H1 (cell line): ENCODE measurements at places on chromosomes 2 and 18.
A peak's percentile ranks its signal among the peaks of the same experiment; 100 is the strongest.

- H3K27ac ChIP-seq: peak within 1 kb of the TSS; percentile 97
- H3K36me3 ChIP-seq: no peaks in the 10 kb centered on the region
- no peaks in the 10 kb centered on the region; the same call in 1 of the 2 replicates for H3K4me1 ChIP-seq
- DNase-seq: peak; percentile 83
- H3K27me3 ChIP-seq: no peaks in the 10 kb centered on the region
Measured at GRCh38 chr2:163735685-163736432, at the start of gene FIGN. Gene FIGN, minus strand, starts transcription at chr2:163736008. Its CDS starts 1,081 bp downstream, at chr2:163734927.

GRCh38 chr18:48318436-48318835, 90.7 kb downstream of the ZBTB7C start:
- no peak overlapping the region for H3K4me3 ChIP-seq
- no peaks in the 10 kb centered on the region for H3K27me3 ChIP-seq
- no peak for DNase-seq
- peaks cover 8% of the 10 kb centered on the region; the same call in 1 of the 2 replicates for H3K4me1 ChIP-seq
- no peaks in the 10 kb centered on the region for H3K36me3 ChIP-seq

DNA sequence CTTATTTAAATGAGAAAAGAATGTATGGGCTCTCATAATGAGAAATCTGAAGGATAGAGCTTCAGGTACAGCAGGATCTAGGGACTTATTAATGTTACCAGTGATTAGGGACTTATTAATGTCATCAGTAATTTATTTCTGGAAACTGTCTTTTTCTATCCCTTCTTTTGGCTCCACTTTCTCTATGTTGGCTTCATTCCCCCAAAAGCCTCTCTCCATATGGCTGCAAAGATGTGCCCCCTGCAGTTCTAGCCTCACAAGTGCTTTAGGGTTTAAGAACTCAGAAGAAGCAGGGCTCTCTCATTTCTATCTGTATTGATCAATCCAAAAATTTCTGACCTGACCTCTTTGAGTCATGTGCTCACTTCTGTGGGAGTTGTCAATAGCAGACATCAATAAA, 480.9 kb downstream of the TXNL1 start:
- DNase-seq: no peak
- H3K27me3 ChIP-seq: no peaks in the 10 kb centered on the region
- no peak overlapping the region for H3K4me3 ChIP-seq
- H3K4me1 ChIP-seq: no peaks in the 10 kb centered on the region

- H3K4me3 ChIP-seq: no peak overlapping the region
- no peaks in the 10 kb centered on the region for H3K4me1 ChIP-seq
- H3K36me3 ChIP-seq: no peaks in the 10 kb centered on the region
- no peak overlapping the region for H3K27ac ChIP-seq
- no peaks in the 10 kb centered on the region for H3K27me3 ChIP-seq
Measured at GRCh38 chr2:169683425-169684134, 10.6 kb downstream of the CFAP210 start.

- H3K36me3 ChIP-seq: no peaks in the 10 kb centered on the region
- H3K4me3 ChIP-seq: no peak overlapping the region
- no peak overlapping the region for H3K27ac ChIP-seq
- no peaks in the 10 kb centered on the region for H3K27me3 ChIP-seq
- H3K4me1 ChIP-seq: peaks cover 3% of the 10 kb centered on the region
- DNase-seq: peak; percentile 90
Measured at GRCh38 chr2:126971481-126972278, 73.0 kb downstream of the TEX51 start.

GRCh38 chr2:230012267-230012884, 56.3 kb downstream of the SLC16A14 start:
- H3K4me1 ChIP-seq: no peaks in the 10 kb centered on the region
- no peak for DNase-seq
- H3K36me3 ChIP-seq: no peaks in the 10 kb centered on the region; the same call in 1 of the 2 replicates
- H3K27ac ChIP-seq: no peak overlapping the region
- no peak overlapping the region for H3K4me3 ChIP-seq

DNA sequence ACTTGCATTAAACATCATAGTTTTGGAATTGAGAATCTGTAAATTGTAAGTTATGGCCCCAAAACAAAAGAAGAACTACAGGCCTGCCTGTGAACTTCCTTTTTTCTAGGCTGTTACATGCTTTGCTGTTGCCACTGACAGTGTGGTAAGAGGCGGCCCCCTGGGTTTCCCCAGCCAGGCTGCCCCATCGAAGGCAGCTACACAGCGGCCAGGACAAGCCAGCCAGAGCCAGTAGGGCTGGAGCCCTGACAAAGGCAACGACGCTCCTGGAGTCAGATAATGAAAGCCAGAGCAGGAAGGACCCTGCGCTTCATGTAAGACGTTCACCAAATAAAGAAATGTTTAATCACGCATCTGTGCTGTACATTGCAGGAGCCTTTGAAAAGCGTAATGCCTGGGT, 55.0 kb downstream of the ANKRD44 start:
- H3K27me3 ChIP-seq: no peaks in the 10 kb centered on the region; the same call in 1 of the 2 replicates
- no peaks in the 10 kb centered on the region for H3K4me1 ChIP-seq
- no peak for DNase-seq
- no peak overlapping the region for H3K27ac ChIP-seq
- H3K4me3 ChIP-seq: no peak overlapping the region

DNA sequence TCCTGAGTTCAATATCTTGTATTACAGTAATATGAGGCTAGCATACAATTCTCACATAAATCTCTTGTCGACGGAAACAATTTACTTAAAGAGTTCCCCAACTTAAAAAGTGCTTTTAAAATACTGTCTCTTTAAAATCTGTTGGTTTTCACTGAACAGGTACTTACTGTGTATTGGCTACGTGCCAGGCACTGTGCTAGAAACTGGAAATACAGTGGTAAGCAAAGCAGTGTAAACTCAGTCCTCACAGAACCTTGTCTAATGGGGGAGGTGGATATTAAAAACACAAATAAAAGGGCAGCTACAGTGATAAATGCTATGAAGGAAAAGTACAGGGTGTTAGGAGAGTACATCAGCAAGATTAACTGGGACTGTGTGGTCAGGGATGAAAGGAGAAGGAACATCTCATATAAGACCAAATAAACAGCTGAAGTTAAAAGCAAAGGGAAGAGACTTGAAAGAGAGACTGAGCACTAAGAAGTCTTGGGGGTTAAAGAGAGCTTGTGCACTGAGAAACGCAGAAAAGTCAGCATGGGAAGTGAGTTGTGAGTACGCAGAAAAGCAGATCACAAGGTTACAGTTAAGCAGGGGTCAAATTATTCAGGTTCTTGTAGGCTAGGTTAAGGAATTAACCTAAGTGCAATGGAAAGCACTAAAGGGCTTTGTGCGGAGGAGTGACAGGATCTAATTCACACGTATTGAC, 52.5 kb downstream of the USP40 start:
- no peak for DNase-seq
- no peak overlapping the region for H3K4me3 ChIP-seq
- H3K4me1 ChIP-seq: no peaks in the 10 kb centered on the region
- H3K27me3 ChIP-seq: no peaks in the 10 kb centered on the region
- no peaks in the 10 kb centered on the region for H3K36me3 ChIP-seq

- DNase-seq: no peak
- no peaks in the 10 kb centered on the region for H3K36me3 ChIP-seq
- no peak overlapping the region for H3K4me3 ChIP-seq
- no peaks in the 10 kb centered on the region for H3K4me1 ChIP-seq
Measured at GRCh38 chr2:177053038-177053437, 159.6 kb upstream of the HNRNPA3 start.

DNA sequence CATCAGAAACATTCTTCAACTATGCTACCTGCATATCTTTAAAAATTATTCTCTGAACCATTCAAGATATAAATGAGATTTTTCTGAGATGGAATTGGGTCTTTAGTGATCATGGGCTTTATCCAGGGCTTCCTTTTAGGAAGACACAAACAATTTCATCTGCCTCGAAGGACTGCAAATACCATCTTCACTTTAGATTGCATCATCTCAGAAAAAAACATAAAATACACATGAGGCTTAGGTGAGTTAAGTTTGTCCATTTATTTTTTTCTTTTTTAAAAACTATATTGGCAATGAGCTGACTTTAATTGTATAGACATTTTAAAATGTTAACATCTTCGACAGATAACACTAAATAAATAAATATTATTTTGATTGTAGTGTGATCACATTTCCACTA, 20.1 kb downstream of the TTN start:
- H3K4me1 ChIP-seq: no peaks in the 10 kb centered on the region
- DNase-seq: no peak
- H3K27me3 ChIP-seq: no peaks in the 10 kb centered on the region
- H3K36me3 ChIP-seq: no peaks in the 10 kb centered on the region
- no peak overlapping the region for H3K4me3 ChIP-seq

DNA sequence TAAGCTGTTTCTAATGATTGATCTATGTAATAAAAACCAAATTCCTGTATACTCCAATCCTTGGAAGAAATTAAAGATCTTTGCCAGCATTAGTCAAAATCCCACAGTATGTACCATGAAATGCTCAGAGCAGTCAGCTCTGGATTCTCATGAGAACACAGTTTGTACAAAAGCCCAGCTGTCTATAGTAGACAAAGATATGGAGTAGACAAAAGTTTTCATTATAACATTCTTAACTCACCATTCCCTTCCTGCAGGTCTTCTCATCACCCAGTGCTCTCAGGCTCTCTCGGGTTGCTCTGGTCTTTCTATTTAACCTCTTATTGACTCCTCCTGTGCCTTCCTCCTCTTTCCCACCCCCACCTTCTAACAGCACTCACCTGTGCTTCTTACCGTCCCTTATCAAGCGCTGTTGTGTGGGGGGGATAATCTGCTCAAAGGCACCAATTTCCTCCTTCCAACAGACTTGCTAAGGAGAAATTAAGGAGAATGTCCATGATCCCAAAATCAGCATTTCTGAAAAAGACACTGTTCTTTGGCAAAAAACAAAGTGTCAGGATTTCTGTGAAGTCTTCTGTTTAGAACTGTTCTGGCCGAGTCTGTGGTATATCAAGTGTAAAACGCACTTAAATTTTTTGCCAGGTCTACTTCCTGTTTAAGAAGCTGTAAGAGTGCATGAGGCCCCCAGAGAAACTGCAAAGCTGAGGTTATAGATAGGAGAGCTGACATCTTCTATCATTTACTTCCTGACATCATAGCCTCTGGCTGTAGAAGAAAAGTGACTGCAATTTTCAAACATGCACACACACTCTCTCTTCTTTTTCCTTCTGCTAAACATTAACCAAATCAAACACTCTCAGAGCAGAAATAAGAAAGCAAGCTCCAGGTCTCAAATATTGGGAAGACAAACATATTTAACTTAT, 144.1 kb downstream of the EVA1A start:
- H3K4me1 ChIP-seq: peaks cover 3% of the 10 kb centered on the region
- no peak for DNase-seq
- no peak overlapping the region for H3K4me3 ChIP-seq
- H3K36me3 ChIP-seq: no peaks in the 10 kb centered on the region
- no peaks in the 10 kb centered on the region for H3K27me3 ChIP-seq

DNA sequence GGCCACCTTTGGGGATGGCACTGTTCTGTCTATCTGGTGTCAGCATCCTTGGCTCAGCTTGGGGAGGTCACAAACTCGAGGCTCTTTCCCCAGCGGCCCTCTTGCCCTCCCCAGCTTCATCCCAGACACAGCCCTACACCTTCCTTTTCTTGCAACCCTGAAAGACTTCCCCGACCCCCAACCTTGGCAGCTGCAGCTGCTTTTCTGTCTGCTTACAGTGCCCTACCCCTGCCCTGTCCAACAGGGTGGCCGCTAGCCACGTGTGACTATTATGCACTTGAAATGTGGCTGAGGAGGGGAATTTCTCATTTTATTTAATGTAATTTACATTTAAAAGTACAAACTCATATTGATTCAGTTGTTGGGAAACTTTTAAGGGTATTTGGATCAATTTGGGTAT, 41.3 kb downstream of the NGEF start:
- H3K27ac ChIP-seq: no peak overlapping the region
- H3K27me3 ChIP-seq: no peaks in the 10 kb centered on the region
- DNase-seq: no peak
- H3K4me1 ChIP-seq: no peaks in the 10 kb centered on the region
- H3K4me3 ChIP-seq: no peak overlapping the region

GRCh38 chr2:121095257-121096080, 189.5 kb downstream of the TFCP2L1 start:
- no peak overlapping the region for H3K27ac ChIP-seq
- DNase-seq: no peak
- no peak overlapping the region for H3K4me3 ChIP-seq
- H3K36me3 ChIP-seq: no peaks in the 10 kb centered on the region
- no peaks in the 10 kb centered on the region for H3K4me1 ChIP-seq

- DNase-seq: peak; percentile 28
- no peak overlapping the region for H3K27ac ChIP-seq
- no peaks in the 10 kb centered on the region for H3K36me3 ChIP-seq
- H3K27me3 ChIP-seq: no peaks in the 10 kb centered on the region
Measured at GRCh38 chr2:71941726-71942525, 205.7 kb downstream of the CYP26B1 start.

DNA sequence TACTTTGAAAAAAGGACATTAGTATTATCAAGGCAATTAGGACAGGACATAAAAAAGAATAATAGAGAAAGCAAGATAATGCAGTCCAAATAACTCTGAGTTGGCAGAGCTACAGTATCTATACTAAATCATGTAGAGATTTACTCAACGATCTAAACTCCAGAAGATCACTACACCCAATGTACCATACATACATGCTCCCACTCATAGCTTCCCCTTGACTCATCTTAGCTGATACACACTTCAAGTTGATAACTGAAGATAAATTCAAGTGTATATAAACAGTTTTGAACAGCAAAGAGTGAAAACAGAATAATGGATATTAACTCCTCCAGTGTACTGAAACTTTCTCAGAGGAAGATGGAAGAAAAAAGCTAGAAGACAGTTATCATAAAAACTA, 78.5 kb downstream of the SESTD1 start:
- H3K27ac ChIP-seq: no peak overlapping the region
- DNase-seq: no peak
- no peaks in the 10 kb centered on the region for H3K36me3 ChIP-seq
- H3K27me3 ChIP-seq: no peaks in the 10 kb centered on the region
- H3K4me3 ChIP-seq: no peak overlapping the region

GRCh38 chr2:60329225-60329624, 224.2 kb downstream of the BCL11A start:
- no peaks in the 10 kb centered on the region for H3K4me1 ChIP-seq
- H3K4me3 ChIP-seq: no peak overlapping the region
- no peaks in the 10 kb centered on the region for H3K27me3 ChIP-seq
- no peaks in the 10 kb centered on the region for H3K36me3 ChIP-seq
- H3K27ac ChIP-seq: no peak overlapping the region

GRCh38 chr2:234641086-234641485, 144.2 kb upstream of the ARL4C start:
- H3K4me1 ChIP-seq: no peaks in the 10 kb centered on the region
- no peaks in the 10 kb centered on the region for H3K27me3 ChIP-seq
- H3K4me3 ChIP-seq: no peak overlapping the region
- H3K27ac ChIP-seq: no peak overlapping the region

DNA sequence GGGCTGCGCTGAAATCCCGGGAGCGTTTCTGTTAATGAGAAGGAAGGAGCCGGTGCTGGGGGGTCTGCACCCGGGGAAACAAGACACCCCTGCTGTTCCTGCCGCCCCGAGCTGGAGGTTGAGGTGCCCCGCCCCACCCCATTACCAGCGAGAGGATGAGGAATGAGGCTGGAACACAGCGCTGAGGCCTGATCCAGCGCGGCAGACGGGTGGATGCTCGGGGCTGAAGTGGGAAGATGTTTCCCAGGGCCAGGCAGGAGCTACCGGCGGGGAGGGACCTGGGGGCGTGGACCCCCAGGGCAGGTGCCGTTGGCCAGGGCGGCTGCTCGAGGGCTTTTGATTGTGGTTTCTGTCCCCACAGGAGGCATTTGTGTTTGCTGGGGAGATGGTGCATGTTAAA, 134.3 kb upstream of the CTDP1 start:
- no peak for DNase-seq
- H3K36me3 ChIP-seq: no peaks in the 10 kb centered on the region
- no peak overlapping the region for H3K27ac ChIP-seq
- H3K4me1 ChIP-seq: no peaks in the 10 kb centered on the region
